ENCODE measurements at places on chromosomes 1 and 21. TPM values are rescaled to one million over a fixed set of nuclear protein-coding genes. Genes with fewer than 3 reads are reported as not detected.

Gene TSSK3
- 0.15 TPM for total RNA-seq

Gene CCDC30
- total RNA-seq: 0.76 TPM

Gene STK40
- 10.8 TPM for total RNA-seq

Gene TPTE
- not detected for total RNA-seq

Gene SELP
- not detected for total RNA-seq

Gene TNNI3K
- total RNA-seq: not detected

Gene TAL1
- not detected for total RNA-seq

Gene SLC16A1
- total RNA-seq: 40.8 TPM

Gene SLC6A17
- 4.7 TPM for total RNA-seq

Gene USP48
- 16.5 TPM for total RNA-seq

Gene S100A5
- total RNA-seq: 0.80 TPM

Gene S100A2
- total RNA-seq: 37.7 TPM

Gene SH3D21
- total RNA-seq: 2.1 TPM

Gene CBS
- total RNA-seq: 11.2 TPM

Gene PODN
- not detected for total RNA-seq

Gene BRDT
- total RNA-seq: not detected

Gene NTNG1
- total RNA-seq: not detected

Gene FCAMR
- total RNA-seq: not detected

Gene REN
- not detected for total RNA-seq

Gene B3GALT2
- not detected for total RNA-seq

Gene MRAP
- not detected for total RNA-seq

Gene HOOK1
- total RNA-seq: 0.21 TPM

Gene SDF4
- 128 TPM for total RNA-seq

Gene DMBX1
- 0.61 TPM for total RNA-seq

Gene PLA2G4A
- total RNA-seq: 9.0 TPM

Gene FYB2
- not detected for total RNA-seq

Gene TRIM46
- 2.9 TPM for total RNA-seq
